ENCODE measurements at places on chromosomes 5 and 9.

DNA sequence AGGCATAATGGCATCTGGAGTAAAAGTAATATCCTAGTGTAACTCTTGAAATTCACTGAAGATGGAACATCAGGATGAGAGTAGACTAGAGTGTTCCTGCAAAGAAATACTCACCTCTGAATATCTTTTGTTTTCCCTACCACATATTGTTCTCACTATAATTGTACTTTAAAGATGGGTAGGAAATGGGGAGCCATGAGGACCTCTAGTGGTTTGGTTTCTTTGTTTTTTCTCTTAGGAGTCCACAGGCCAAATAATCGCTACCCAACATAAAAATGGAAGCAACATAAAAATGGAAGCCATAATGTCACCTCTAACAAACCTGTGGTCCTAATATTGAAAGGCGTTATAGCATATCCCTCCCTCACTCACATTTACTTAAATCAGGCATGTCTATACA is 2375.8 kb downstream of the MAT2B start:
- no peak for DNase-seq

DNA sequence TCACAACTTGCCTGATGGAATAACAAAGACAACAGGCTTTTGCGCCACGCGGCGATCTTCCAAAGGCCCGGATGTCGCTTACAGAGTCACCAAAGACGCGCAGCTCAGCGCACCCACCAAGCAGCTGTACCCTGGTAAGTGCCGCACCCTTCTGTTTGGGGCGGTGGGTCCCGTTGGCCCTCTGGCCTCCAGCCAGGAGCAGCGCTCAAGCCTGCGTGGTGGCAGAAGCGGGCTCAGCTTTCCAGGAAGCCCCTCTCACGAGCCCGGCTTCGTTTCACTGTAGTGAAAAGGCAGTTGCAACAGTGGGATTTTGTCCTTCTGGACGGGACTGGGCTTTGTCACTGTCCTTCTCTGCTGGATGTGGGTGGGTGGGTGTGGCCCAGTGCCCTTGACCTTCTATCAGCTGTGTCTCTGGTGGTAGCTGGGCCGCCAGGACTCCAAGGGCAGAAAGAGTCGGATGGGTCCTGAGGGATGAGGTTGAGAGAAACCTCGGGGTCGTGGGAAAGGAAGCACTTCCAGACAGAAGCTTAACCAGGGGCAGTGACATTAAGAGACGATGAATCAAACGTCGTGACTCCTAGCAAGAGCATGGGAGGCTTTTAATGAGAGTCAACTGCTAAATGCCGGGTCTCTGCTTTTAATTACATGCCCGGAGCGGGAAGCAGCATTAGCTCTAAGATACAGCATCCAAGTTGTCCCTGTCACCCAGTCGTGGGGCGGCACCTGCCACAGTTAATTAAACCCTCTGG is 49.5 kb downstream of the COL5A1 start:
- DNase-seq, result no peak

GRCh38 chr9:27645161-27645840 is 72.0 kb upstream of the C9orf72 start:
- no peak for DNase-seq

DNA sequence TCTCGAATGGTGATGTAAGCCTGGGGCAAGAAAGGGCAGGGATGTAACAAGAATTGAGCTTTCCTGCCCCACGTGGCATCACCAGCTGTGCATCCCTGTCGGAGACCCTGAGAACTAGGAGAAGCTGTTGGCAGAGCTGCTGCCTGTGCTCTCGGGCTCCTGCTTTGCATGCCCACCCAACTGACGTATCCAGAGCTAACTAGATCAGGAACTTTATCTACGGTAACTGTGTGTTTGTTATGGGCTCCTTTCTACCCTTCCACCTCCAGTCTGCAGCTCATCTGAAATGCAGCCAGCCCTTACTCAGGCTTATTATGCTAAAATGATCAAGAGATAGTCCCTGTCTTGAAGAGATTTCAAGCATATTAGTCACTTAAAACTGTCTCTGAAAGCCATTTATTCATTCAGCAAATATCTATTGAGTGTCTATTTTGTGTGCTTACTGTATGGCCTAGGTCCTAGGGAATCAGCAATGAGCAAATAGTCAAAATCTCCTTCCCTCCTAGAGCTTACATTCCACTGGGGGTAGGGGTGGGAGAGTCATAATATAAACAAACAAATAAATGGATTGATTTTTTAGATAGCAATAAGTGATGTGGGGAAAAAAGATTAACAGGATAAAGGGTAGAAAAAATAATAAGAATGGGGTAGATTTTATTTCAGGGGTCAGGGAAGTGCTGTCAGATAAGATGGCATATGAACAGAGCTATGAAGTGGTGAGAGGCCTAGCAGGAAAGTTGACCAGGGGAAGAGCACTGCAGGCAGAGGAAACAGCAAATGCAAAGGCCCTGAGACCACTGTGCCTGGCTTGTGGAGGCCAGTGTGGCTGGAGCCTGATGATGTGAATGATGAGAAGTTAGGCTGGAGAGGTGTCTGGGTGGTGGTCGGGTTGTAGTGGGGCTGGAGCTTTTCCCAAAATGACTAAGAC is 118.2 kb downstream of the GALNT10 start:
- DNase-seq, result no peak

DNA sequence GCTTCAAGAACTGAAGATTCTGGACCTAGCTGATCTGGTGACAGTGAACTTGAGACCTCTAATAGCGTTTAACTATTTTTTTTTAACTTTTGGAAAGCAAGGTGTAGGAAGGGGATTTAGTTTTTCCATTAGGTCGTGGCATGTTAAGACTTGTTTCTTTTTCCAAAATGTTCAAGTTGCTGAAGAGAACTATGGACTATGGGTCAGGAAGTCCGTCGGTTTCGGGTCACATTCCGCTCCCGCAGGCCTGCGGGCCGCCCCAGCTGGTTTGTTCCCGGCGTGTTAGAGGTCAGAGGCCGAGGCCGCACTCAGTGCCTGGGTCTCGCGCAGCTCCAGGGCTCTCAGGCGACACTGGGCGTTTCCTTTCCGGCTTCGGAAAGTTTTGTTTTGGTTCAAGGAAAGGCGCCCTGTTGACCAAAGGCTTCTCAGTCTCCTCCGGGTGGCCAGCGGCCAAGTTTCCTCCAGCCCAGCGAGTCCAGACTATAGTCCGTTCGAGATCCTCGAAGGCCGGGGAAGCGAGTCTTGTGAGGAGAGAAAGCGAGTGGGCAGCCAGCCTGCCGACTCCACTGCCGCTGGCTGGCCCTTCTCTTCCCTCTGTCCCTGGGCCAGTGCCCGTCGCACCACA is 586 bp upstream of the FCHO2 start:
- DNase-seq, result no peak

- no peak for DNase-seq
Observed at GRCh38 chr5:147413266-147413665, 96.6 kb downstream of the DPYSL3 start.

GRCh38 chr9:117873664-117874063 is 169.5 kb downstream of the TLR4 start:
- DNase-seq, result no peak

DNA sequence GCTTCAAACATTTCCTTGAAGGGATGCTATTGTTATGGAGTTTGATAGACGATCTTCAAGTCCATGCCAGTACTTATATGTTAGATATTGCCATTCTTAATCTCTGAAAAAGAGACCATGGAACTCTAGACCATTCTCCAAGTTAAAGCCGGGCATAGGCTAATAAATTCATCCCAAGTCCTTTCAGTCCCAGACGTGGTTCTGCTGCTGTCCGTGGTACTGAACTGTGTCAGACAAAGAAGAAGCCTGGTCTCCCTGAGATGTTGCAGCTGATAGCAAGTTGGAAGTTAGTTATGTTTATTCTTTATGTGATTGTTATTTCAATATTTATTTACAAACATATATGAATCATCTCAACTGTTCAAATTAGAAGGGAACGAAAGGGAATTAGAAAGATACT is 158.7 kb downstream of the NMUR2 start:
- DNase-seq, result no peak

- no peak for DNase-seq
Observed at GRCh38 chr5:1009359-1010180, 968 bp downstream of the NKD2 start.

GRCh38 chr5:52694648-52695047 is 93.1 kb upstream of the ITGA1 start:
- DNase-seq, result no peak

DNA sequence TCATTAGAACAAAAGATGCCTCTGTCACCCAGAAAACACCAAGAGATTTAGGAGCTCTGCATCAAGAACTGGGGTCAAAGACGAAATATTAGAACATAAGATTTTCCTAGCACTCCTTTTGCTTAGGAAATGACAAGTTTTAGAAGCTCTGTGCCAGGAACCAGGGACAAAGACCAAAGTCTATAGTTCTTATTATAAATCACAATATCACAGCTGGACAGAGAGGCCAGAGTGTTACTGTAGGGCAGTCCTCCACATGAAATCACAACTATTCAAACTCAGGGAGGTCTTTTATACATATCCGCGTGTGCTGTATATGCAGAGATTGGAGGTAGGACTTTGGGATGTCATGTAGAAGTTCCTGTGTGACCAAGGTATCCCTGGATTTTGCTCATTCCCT is 116.7 kb upstream of the SAP30L start:
- DNase-seq, result no peak

DNA sequence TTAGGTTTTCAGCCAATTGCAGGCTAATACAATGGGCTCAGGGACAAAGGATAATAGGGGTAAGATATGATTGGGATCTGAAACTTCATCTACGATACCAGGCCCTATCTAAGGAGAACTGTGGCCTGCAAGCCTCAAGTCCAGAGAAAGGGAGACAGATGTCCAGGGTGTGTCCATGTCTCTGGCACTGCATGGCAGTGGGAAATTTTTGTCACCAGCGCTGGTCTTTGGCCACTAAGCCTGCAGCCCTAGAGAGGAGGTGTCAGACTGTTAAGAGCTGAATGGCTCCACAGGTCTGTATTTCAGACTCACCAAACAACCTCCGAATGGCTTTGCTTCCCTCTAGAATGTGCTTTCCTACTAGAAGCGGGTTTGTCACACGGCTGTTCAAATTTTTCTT is 6.6 kb upstream of the CNOT6 start:
- DNase-seq, result no peak

- no peak for DNase-seq
Observed at GRCh38 chr9:84297162-84297821, 43.3 kb downstream of the SLC28A3 start.

GRCh38 chr5:145166110-145166509 is 669.0 kb downstream of the PRELID2 start:
- no peak for DNase-seq

DNA sequence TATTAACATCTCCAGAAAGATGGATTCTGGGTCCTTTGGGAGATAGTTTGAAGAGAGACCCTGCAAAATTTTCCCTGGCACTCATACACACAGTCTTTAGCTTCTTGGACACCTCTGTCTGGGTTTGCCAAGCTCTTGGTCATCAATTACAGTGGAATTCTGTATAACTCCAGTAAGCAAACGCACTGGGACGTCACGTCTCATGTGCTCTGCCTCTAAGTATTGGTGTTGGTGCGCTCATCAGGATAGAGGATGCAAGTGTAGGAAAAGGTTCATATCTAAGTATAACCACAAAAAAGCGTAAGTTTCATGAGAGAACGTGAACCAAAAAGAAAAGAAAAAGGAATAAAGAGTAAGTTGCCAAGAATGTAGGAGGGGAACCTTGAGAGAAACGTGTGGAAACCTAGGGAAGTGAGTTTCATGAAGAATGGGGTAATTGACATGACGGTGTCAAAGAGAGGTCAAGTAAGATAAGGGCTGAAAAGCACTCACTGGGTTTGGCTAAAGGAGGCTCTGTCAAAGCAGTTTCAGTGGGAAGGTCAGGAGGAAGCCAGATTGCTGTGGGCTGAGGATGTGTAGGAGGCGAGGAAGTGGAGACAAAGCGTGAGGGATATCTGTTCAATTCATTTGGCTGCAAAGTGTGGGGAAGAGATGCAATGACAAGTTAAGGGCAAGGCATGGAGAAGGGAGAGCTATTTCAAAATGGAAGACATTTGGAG is 92.7 kb downstream of the RAD23B start:
- no peak for DNase-seq

GRCh38 chr5:122704247-122705036 is 70.4 kb upstream of the SNX2 start:
- no peak for DNase-seq

DNA sequence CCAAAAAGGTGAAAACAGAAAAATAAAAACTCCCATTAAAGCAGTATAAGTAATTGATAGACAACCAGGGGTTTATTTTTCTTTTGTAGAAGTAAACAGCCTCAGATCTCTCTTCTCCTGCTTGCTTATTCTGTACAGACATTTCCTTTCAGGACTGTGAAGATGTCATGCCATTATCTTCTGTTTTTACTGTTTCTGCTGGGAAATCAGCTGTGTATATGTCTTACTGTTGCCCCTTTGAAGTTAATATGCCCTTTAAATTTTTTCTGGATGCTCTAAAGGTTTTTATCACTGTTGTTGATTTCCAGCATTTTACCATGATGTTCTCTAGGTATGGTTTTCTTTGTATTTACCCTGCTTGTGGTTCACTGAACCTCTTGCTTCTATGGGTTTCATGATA is 199.5 kb downstream of the NXNL2 start:
- DNase-seq, result no peak

- peak; percentile 67 for DNase-seq
Observed at GRCh38 chr5:179759581-179760551, 27.2 kb downstream of the MAML1 start.

DNA sequence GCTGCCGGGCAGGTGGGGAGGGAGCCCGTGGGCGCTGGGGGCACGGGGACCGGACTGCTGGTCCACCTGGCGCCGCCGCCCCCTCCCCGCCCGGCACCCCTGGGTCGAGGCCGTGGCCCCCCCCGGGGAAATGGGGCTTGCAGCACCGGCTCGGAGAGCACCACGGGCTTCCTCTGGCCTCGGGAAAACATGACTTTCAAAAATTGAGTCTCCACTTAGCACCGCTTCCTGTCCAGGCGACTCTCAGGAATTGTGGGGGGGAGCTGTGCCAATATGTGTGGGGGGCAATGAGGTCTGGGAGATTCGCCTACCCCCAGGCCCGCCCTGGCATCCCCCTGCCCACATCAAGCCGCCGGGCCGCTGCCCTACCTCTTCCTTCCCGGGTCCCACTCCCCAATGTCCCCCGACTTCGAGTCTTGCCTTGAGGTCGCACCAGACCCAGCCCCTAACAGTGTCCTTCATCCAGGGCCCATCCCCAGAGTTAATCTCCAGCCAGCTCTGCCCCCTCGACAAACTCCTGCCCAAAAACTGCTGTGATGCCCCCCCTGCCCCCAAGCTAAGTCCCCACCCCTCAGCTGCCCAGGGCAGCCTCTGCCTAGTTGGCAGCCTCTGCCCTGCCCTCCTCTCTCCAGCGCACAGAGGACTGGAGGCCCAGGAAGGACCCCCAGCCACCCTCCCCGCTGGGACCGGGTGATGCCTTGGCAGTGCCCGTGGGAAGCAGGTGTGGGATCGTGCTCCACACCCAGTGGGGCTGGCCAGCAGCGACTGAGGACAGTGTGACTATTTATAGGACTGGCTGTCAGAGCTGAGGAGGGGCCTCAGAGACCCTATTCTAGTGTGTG is 3.9 kb downstream of the EGFL7 start:
- DNase-seq, result no peak

- DNase-seq, result no peak
Observed at GRCh38 chr9:85212209-85212608, 529.5 kb downstream of the AGTPBP1 start.

- no peak for DNase-seq
Observed at GRCh38 chr5:10235350-10235749, 14.3 kb downstream of the ATPSCKMT start.

- no peak for DNase-seq
Observed at GRCh38 chr5:139752506-139753473, 42.8 kb upstream of the PSD2 start.

Data from GM13976 (cell line).